ENCODE measurements at places on chromosomes 1 and 21. TPM values are rescaled to one million over a fixed set of nuclear protein-coding genes. Genes with fewer than 3 reads are reported as not detected.

GRCh38 chr1:92306020-92306419 lies 7.2 kb downstream of the RPAP2 start:
- H3K36me3 ChIP-seq, result peaks cover 36% of the 10 kb centered on the region
- no peak for DNase-seq
- no peak overlapping the region for H3K27ac ChIP-seq
- H3K27me3 ChIP-seq, result no peaks in the 10 kb centered on the region
- H3K4me1 ChIP-seq, result peaks cover 21% of the 10 kb centered on the region

The TLCD4 gene
- total RNA-seq, result not detected

The SIK1 gene
- total RNA-seq, result 7.8 TPM

The IL19 gene
- total RNA-seq, result not detected

The KCNA3 gene
- 59.8 TPM for total RNA-seq

DNA sequence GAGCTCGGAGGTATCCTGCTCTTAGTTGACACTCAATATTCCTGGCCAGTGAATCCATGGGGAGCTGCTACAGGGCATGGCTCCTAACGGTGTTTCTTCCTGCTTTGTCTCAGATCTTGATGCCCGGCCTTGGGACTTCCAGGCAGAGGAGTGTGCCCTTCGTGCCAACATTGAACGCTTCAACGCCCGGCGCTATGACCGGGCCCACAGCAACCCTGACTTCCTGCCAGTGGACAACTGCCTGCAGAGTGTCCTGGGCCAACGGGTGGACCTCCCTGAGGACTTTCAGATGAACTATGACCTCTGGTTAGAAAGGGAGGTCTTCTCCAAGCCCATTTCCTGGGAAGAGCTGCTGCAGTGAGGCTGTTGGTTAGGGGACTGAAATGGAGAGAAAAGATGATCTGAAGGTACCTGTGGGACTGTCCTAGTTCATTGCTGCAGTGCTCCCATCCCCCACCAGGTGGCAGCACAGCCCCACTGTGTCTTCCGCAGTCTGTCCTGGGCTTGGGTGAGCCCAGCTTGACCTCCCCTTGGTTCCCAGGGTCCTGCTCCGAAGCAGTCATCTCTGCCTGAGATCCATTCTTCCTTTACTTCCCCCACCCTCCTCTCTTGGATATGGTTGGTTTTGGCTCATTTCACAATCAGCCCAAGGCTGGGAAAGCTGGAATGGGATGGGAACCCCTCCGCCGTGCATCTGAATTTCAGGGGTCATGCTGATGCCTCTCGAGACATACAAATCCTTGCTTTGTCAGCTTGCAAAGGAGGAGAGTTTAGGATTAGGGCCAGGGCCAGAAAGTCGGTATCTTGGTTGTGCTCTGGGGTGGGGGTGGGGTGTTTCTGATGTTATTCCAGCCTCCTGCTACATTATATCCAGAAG lies 16.7 kb downstream of the ALX3 start:
- DNase-seq, result peak; percentile 74
- H3K27ac ChIP-seq, result no peak overlapping the region
- H3K4me1 ChIP-seq, result no peaks in the 10 kb centered on the region
- peaks cover 26% of the 10 kb centered on the region for H3K36me3 ChIP-seq
- no peak overlapping the region for H3K4me3 ChIP-seq

Measured in activated CD8-positive, alpha-beta memory T cell treated with anti-CD3 and anti-CD28 coated beads, Interleukin-2, amount 10 ng/mL, durations not matched to agents 7 days and 5 days (primary cell).